Chondrocyte (in vitro differentiated cells): ENCODE measurements at places on chromosomes 12 and 14. TPM values are rescaled to one million over a fixed set of nuclear protein-coding genes. Genes with fewer than 3 reads are reported as not detected.

Gene MEG3
- total RNA-seq, result not detected in 3 replicates

Gene SAMD4A
- 53.3 to 59.3 TPM (median 57.0 TPM) in 3 replicates for total RNA-seq

Gene SRRM4
- total RNA-seq, result not detected in 3 replicates

Gene PRKCH
- total RNA-seq, result 9.7 to 13.4 TPM (median 10.6 TPM) in 3 replicates

Gene PTPRB
- 0.21 to 0.37 TPM (median 0.29 TPM) in 3 replicates for total RNA-seq

Gene KERA
- not detected in 3 replicates for total RNA-seq

Gene SLC25A21
- 0.22 to 1.1 TPM (median 0.36 TPM) in 3 replicates for total RNA-seq

Gene GOLGA3
- total RNA-seq, result 144 to 199 TPM (median 148 TPM) in 3 replicates

Gene TBX3
- total RNA-seq, result 0.53 to 2.9 TPM (median 2.5 TPM) in 3 replicates

Gene E2F7
- 2.0 to 5.0 TPM (median 2.8 TPM) in 3 replicates for total RNA-seq

GRCh38 chr12:66392266-66392915, 90.1 kb downstream of the HELB start:
- no peak for DNase-seq

- no peak for DNase-seq
These were observed 433.2 kb downstream of the PDZRN4 start for GRCh38 chr12:41621291-41621690.

DNA sequence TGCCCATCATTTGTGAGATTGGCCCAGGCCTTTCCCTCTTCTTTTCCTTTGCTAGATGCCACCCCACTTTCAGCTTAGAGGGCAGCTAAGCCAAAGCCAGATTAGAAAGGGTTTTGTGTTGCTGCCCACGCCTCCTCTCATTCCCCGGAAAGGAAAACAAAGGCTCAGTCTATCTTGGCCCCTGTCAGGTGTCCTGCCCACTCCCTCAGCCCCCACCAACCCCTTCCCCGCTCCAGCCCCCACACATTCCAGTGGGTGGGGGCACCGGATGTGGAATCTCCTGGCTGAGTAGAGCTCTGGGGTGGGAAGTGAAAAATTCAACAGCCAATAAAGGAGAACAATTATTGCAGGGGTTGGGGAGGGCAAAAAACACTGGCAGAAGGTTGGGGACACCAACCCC, 2.2 kb downstream of the BLOC1S1 start:
- no peak for DNase-seq

DNA sequence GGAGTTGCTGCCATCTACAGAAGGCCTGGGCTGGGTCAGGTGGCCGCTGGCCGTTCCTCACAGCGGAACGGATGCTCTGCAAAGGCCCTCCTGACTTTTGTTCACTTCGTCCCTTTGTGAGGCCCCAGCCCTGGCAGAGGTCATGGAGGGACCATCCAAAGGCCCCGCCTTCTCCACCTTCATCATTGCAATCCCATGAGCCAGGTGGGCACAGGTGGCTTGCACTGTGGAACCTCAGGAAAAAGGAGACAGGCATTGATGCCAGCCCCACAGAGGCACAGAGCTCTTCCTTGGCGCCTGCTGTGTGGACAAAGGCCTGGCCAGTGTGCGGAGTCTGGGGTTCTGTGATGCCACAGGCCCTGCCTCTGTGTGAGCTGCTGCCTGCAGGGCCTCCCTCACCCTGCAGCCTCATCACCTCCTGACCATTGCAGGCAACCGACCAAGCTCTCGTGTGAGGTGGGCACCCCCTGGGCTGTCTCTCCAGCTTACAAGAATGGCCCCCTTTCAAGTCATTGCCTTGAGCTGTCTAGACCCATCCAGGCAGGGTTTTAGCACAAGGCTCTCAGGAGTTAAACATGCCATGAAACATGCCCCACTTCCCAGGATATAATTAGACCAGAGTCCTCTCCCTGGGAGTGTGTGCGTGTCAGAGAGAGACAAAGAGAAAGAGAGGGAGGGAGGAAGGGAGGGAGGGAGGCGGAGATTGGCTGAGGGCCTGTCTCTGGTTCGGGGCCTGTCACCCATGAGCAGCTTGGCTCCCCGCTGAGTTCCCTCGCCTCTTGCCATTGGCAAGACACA, 19.3 kb downstream of the NFKBIA start:
- DNase-seq, result no peak

DNA sequence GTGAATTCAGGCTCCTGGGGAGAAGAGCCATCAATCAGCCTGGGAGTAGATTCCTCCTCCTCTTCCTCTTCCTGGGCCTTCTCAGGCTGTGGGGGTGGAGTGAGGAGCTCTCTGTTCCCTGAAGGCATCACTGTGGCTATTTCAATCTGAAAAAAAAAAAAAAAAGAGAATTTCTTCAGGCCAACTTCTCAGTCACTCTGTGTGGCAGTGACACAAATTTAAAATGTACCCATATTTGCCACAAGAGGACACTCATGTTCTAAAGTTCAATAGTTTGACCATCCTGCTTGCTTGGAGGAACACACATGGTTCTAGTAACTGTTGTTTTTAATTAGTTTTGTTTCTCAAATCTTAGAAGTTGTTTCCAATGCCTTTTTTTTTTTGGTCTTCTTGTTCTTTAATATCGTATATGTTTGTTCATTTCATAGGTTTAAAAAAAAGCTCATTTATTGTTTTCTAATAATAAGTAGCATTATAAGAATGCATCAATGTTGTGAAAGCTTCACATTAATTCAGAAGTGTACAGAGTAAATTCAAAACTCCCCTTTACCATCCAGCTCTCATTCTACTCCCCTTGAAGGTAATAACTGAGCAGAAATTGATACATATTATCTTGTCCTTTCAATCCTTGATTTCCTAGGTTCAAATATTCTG, 23.3 kb upstream of the CCER1 start:
- DNase-seq, result no peak

DNA sequence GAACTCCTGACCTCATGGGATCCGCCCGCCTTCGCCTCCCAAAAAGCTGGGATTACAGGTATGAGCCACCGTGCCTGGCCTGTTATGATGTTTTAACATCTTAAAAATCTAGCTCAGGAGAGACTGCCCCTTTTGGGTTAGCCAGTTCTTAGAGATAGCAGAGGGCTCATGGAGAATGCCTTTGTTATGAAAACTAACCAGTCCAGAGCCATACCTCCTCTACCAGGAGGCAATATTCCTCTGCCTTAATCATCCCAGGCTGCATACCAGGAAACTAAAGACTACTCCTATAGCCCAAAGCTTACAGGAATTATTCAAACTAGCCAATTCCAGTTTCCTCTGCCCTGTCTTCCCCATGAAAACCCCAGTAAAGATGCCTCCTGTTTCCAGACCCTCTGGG, 96.0 kb upstream of the MDM1 start:
- DNase-seq, result no peak

DNA sequence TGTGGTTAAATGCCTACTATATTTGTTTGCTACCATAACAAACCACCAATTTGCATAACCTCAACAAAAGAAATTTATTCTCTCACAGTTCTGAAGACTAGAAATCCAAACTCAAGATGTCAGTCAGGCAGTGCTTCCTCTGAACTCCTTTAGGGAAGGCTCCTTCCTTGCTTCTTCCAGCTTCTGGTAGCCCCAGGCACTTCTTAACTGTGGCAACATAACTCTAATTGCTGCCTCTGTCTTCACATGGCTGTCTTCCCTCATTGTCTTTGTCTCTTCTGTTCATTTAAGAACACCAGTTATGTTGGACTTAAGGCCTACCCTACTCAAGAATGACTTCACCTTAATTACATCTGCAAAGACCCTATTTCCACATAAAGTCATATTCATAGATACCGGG, 206.9 kb downstream of the SYT1 start:
- DNase-seq, result no peak

DNA sequence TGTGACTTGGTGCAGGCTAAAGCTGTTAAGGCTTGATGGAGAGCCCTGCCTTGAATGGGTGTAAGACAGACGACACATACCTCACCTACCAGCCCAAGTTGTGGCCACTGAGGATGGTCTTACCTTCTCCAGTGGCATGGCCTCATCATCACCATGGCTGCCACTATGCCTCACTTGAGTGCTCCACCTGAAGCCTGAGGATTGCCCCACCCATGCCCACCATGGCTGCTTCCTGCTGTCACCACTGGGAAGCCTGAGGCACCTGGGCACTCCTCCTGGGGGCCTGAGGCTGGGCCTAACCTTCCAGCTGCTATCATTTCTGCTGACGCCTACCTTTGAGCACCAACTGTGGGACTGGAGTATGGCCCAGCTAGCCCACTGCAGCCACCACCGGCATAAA, 1605.7 kb upstream of the FLRT2 start:
- DNase-seq, result no peak

DNA sequence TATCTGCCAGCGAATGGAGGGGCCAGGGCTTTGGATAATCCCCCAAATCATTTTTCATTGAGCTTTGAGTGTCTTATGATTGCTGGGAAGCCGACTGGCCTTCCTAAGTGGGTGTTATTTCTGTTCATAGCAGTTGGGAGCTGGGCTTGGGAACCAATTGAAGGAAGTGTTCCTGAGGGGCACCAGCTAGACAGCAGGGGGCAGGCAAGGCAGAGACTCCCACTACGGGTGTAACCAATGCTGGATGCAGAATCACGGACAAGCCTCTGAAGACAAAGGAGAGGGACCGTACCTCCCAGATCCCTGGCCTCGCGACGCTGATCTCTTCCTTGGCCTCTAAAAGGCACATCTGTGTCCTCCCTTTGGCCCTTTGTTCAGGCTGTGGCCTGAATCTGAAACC, 149.0 kb upstream of the PRMT8 start:
- no peak for DNase-seq

- no peak for DNase-seq
These were observed 12.9 kb upstream of the RND1 start for GRCh38 chr12:48878548-48878947.

GRCh38 chr12:124210991-124211577, 83.8 kb upstream of the RFLNA start:
- no peak for DNase-seq

DNA sequence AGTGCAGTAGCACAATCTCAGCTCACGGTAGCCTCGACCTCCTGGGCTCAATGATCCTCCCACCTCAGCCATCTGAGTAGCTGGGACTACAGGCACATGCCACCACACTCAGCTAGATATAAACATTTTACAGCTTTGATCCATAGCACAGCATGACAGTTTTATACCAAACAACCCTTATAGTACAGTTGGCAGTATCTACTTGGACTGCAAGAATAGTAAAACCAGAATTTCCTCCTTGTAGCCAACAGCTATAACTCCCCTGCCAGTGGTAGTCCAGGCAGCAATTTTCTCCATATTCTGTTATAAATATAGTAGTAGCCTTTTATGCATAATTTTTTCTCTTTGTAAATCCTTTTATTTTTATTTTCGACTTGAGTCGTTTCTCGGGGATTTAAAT, 317.0 kb downstream of the FUT8 start:
- no peak for DNase-seq

DNA sequence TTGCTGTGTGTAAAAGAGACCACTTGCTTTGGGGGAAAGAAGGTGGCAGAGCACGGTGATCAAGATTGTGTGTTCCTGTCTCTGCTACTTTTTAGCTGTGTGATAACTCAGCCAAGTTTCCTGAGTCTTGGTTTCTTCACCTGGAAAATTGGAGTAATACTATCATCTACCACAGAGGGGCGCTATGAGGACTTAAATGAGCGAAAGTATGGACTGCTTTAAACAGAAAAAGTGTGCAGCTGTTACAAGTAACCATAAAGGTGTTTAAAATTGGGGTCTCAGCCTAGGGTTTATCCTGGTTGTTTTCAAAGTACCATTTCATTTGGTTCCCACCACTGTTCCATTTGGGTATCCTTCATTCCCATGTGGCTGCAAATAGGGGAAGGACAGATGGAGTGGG, 65.9 kb upstream of the WSCD2 start:
- DNase-seq, result no peak

GRCh38 chr14:34368115-34368970, 93.7 kb downstream of the SPTSSA start:
- DNase-seq, result no peak

DNA sequence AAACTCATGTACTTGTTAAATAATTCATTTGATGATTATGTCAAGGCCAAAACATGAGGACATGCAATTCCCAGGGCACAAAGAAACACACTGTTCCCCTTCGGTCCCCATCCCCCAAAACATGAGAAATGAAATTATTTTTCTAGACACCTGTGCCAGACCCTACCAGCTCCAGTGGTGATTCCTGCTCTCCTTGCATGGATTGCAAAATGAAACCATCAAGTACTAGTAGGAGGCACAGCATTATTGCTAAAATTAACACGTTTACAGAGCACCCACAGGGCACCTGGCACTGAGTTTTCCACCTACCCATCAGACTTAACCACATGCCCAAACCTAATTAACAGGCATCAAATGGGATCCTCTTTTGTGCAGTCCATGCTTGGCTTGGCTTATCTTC, 76.6 kb downstream of the ZFC3H1 start:
- DNase-seq, result no peak

- no peak for DNase-seq
These were observed 11.8 kb upstream of the PHLDA1 start for GRCh38 chr12:76043377-76043776.

DNA sequence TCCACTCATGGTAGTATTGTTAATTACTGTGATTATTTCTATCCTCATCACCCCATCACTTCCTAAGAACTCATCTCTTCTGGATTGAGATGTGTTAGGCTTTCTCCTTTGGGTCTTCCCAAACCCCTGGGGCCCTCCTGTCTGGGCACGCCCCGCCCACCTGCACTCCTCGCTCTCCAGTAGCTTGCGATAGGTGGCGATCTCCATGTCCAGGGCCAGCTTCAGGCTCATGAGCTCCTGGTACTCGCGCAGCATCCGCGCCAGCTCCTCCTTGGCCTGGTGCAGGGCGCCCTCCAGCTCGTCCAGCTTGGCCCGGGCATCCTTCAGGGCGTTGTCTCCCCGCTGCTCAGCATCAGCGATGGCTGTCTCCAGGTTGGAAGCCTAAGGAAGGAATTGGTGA, 6.8 kb downstream of the KRT71 start:
- DNase-seq, result no peak

GRCh38 chr12:116183741-116184141, 93.8 kb downstream of the MED13L start:
- no peak for DNase-seq

DNA sequence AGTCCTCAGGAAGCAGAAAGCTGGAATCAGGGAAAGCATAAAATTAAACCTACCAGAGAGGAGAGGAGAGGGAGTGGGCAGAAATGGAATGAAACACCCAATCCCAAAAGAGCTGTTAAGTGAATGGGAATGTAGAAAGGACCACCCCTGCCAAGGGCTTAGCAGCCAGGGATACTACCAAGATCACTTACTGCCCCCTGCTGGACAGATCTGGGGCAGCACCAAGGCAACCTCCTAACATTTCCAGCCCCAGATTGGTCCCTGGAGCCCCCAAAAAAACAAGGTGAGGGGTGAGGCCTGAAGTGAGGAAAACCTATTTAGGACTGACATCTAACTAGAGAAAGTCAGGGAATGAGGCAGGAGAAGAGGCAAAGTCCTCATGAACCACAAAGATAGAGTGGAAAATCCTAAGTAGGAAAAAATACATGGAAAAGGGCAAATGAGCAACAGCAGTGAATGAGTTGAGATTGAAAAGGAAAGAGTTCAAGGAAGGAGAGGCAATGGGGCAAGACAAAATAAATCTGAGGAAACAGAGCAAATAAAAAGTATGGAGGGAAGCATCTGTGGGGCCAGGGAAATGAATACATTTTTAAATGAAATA, 11.2 kb upstream of the FKBP11 start:
- DNase-seq, result no peak

DNA sequence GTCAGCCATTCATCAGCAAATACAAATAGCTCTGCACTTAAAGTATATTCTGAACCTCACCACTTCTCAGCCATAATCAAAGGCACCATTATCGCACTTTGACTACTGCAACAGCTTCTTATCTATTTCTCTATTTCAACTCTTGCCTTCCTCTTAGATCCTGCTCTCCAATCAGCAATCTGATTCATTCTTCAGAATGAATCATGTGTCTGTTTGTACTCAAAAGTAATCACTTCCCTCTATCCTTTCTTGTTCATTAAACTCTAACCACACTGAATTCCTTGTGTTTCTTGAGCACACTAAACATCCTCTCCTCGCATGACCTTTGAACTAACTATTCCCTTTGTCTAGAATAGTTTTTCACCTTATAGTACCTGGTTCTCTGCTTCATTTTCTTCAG, 12.8 kb upstream of the OR4E1 start:
- no peak for DNase-seq
